Heart left ventricle (tissue), 16 donors: ENCODE measurements at places on chromosomes 3 and 15. TPM values are rescaled to one million over a fixed set of nuclear protein-coding genes. Genes with fewer than 3 reads are reported as not detected.

DNA sequence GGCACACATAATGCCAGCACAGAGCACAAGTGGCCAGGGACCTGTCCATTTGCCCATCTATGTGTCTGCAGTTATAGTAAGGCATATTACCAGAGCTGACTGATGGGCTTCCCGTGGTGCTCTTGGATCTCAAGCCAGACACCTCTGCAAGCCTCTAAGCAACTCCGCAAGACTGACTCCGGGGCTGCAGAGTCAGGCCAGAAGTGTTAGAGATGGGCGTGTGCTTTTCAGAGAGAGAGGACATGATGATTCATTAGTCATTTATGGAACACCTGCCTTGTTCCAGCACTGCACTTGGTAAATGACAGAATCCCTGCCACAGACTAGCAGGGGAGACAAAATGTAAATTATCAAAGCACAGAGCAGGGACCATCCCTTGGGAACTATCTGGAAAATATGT is 559.0 kb downstream of the PDCD6IP start:
- no peak for DNase-seq

DNA sequence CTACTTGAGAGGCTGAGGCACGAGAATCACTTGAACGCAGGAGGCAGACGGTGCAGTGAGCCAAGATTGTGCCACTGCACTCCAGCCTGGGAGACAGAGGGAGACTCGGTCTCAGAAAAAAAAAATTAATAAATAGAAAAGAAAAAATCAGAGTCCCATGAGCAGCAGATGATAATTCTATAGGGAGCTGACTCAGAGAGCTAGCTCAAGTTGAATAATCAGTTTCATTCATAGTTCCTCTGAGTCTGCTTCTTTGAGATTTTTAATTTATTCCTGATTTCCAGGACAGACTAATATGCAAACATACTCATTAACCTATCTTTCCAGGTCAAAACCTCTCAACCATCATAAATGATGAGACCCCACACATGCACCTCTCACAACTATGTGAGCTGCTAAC is 55.0 kb upstream of the PTX3 start:
- DNase-seq = no peak

- peak; percentile 81 for DNase-seq
These were observed 46.7 kb downstream of the DZIP1L start for GRCh38 chr3:138068579-138069174.

DNA sequence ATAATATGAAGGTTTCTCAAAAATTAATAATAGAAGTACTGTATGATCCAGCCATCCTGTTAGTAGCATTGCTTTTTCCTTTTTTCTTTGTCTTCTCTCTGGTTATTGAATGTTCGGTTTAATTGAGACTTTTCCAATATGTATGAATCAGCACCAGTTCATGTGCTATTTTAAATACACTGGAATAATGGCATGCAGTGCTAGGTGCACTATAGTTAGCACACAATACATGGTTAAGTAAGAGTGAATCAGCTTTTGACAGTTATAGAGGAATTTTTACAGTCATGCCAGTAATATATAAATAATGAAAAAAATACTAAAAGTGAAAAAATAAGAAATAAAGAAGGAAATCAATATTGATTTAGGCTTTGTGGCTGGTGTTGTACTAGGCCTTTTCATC is 113.8 kb upstream of the STRIT1 start:
- no peak for DNase-seq

GRCh38 chr3:99332718-99333117 is 305.7 kb upstream of the COL8A1 start:
- DNase-seq = no peak

DNA sequence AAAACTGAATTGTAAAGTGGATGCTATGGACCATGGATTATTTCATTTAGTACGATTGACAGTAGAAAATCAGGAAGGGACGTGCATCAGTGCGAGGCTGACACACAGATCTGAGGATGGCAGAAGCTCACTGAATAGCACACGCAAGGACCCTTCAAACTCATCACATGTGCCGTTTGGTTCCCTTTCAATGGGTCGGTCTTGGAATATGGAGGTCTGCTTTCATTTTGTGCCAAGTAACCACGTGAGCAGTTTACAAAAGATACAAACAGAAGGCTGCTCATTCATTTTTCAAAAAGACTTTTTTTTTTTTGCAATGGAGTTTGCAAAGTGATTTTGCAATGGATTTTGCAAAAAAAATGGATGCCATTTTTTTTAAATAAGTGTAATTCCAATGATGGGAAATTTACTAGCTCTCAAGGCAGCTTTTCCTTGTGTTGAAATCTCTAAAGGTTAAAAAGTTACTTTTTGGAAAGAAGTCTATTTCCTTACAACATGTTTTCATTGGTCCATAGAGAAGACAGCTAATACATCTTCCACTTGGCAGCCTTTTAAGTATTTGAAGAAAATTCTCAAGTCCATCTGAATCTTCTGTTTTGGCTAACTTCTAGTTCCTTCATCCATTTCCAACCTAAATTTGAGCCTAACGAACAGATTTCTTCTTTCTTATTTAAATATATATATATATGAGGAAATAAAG is 392.3 kb upstream of the TPRG1 start:
- DNase-seq = no peak

GRCh38 chr3:102181175-102181920 is 253.5 kb upstream of the ZPLD1 start:
- no peak for DNase-seq

- no peak for DNase-seq
These were observed 430.7 kb upstream of the CFAP20DC start for GRCh38 chr3:59480486-59480995.

- no peak for DNase-seq
These were observed 11.4 kb downstream of the CCDC14 start for GRCh38 chr3:123949641-123950040.

GRCh38 chr3:44918581-44918980 is 44.2 kb downstream of the TGM4 start:
- no peak for DNase-seq

- DNase-seq = no peak
These were observed 140.9 kb downstream of the KCNMB2 start for GRCh38 chr3:178676942-178677790.

DNA sequence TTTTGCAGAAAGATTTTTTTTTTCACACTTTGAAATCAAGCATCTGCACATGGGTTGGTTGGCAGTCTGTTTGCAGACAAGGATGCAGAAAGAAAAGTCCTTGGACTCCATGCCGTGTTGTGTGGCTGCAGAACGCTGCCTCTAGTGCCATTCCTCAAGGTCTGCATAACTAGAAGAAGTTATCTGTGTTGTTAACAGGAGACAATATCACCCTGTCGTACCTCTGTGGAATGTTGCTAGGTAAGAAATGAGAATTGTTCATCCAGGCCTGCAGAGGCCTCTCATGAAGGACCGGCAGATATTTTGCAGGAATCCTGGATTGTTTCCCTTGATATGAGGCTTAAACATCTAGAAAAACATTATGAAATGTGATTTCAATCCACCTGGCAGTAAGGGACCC is 58.5 kb upstream of the PPARG start:
- DNase-seq = no peak

DNA sequence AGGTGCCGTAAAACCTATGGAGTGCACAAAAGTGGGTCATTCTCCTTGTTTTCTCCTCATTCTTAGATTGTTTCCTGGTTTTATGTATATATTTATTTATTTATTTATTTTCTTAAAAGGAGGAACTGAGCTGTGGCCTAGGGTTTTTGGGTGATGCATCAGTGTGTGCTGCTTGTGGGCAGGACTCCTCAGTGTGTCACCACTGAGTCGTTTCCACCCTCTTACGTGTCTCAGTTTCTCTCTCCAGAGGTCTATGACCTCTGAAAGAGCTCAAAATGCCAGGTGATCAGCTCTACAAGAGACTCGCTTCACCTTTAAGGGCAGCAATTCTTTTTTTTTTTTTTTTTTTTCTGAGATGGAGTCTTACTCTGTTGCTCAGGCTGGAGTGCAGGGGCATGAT is 72.9 kb downstream of the CD200 start:
- DNase-seq = no peak

GRCh38 chr15:99345832-99346462 is 94.7 kb downstream of the LRRC28 start:
- DNase-seq = no peak

DNA sequence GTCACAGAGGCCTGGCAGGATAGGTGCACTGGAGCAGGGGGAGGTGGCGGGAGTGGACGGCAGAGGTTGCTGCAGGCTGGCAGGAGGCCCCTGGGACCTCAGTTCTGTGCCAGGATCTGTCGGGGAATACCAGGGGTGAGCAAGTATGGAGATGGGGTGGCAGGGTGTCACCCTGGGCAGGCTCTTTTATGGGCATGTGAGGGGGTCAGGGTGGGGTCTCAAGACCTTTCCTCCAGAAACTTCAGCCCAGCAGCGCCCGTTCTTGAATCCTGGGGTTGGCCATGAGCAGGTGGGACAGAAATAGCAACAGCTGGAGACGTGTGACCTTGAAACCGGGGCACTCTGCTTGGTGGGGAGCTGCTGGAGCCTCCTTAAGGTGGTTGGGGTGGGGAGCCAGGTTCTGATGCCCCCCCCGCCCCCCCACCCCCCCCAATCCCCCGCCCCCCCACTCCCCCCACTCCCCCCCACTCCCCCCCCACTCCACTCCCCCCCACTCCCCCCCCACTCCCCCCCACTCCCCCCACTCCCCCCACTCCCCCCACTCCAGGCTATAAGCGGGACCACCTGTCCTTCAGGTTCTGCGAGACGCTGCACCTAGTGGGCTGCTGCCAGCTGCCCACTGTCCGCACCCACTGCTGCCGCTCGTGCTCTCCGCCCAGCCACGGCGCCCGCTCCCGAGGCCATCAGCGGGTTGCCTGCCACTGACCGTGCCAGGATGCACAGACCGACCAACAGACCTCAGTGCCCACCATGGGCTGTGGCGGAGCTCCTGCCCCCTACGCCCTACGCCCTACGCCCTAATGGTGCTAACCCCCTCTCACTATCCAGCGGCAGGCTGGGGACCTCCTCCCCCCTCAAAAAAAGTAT is 84.9 kb downstream of the TBC1D2B start:
- DNase-seq = no peak

DNA sequence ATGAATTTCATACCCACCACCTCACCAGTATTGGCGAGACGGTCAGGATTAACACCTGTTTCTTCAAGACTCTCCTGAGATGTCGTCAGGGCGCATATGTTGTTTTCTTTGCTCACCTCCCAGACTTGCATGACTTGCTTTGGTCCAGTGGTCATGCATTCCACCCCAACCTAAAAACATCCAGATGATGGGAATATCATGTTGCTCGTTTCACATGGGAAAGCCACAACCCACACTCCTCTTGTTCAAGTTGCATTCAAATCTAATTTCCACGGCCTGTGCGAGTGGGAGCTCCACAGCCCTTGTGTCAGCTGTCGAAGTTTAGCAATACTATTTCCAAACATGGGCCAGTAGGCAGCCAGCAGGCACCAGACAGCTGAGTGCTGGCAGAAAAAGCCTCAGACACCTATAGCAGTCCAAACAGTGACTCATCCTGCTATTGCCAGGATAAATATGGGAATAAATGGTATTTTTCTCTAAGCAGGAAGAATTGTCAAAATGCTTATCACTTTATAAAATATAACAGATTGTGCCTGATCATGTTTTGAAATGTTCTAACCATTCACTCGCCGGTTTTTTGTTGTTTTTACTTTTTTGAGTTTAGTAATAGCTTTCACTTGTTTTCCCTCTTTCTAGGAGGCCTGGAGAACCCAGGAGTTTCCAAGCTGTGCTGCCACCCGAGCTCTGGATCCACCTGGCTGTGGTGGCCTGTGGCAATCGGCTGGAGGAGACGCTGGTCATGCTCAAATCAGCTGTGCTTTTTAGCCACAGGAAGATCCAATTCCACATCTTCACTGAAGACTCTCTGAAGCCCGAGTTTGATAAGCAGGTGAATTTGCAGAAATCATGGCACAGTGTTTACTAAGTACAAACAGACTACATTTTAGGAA is 20.1 kb downstream of the GXYLT2 start:
- DNase-seq = no peak

- no peak for DNase-seq
These were observed 81.5 kb upstream of the AKAP13 start for GRCh38 chr15:85298941-85299340.

GRCh38 chr3:33428734-33429133 is 11.5 kb downstream of the UBP1 start:
- DNase-seq = no peak

The STT3B gene
- 78.4 TPM for polyA plus RNA-seq

The C3orf62 gene
- polyA plus RNA-seq = 3.3 TPM

The GPR171 gene
- polyA plus RNA-seq = 0.18 TPM

The FRMD4B gene
- 3.4 TPM for polyA plus RNA-seq

The PAQR5 gene
- polyA plus RNA-seq = 0.91 TPM

The CGNL1 gene
- 4.9 TPM for polyA plus RNA-seq

The ZCWPW2 gene
- polyA plus RNA-seq = 1.1 TPM

The WDR5B gene
- 2.0 TPM for polyA plus RNA-seq

The CCDC54 gene
- not detected for polyA plus RNA-seq
